Iris pigment epithelial cell (primary cell): ENCODE measurements at places on chromosomes 7 and 10.

DNA sequence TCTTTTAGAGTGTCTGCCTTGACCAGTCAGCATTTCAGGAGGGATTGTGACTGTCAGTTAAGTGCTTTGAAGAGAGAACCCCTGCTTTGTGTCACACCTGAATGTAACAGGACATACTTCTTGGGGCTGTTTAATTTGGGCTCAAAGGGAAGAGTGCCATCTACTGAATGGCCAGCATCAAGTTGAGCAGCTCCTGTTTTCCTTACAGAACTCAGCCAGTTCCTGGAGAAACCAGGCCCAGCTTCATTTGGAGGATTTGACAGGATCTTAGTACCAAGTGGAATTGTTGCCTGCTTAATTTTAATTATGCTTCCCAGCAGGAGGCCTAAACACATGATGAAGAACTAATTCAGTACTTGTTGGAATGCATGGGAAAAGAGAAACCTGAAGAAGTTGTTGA, 8.3 kb downstream of the ADD3 start:
- DNase-seq: no peak

DNA sequence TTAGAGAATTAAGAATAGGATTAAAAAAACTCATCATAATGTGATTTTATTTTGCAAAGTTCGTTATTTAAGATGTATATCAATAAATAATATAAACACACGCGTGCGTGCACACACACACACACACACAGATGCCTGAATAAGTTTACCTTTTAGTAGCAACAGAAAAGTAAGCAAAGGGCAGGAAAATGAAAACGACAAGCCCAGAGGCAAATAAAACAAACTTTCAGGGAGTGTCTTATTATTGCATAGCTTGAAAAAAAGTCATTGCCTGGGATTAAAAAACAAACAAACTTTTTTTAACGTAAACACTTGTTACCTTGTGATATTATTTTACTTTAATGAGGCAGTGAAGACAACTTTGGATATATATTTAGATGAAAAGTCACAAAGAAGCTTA, 226.4 kb downstream of the BAMBI start:
- no peak for DNase-seq

DNA sequence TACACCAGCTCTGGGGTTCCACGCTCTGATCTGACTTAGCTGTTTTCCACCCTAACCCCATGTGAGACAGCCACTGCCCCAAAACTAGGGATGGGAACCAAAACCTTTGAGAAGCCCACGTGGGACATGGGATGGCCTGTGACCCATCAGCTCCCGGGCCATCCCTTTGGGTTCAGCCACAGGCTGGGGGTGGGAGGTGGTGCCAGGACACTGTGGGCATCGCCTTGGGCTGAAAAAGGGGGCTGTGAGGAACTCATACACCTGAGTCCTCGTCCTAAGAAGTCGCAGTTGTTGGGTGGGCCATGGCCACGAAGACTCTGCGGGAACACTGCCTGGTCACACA, 379.1 kb downstream of the DNAJB6 start:
- no peak for DNase-seq

DNA sequence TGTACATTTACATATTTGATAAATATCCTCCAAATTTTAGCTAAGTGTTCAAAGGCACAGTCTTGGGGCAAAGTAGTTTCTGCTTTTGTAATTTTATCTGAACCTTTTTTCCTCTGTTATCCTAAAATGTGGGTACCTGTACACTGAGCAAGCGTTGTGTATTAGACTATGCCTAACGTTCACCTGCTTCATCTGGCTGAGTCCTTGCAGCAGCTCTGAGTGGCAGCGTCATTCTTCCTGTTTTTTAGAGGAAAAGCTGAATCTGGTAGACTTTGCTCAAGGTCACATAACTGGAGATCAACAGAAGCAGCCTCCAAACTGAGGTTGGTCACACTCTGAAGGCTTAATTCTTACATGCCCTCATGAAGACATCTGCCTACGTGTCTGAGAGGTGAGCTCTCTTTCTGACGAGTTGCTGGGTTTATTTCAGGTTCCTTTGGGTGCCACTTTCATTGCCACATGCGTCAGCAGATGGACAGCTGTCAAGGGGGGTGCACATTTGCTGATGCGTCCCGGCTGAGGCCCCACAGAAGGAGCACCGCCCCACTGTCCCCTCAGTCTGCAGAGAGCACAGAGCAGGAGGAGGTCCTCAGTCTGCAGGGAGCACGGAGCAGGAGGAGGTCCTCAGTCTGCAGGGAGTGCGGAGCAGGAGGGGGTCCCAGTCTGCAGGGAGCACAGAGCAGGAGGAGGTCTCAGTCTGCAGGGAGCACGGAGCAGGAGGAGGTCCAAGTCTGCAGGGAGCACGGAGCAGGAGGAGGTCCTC, 406.5 kb upstream of the SHH start:
- DNase-seq: no peak

DNA sequence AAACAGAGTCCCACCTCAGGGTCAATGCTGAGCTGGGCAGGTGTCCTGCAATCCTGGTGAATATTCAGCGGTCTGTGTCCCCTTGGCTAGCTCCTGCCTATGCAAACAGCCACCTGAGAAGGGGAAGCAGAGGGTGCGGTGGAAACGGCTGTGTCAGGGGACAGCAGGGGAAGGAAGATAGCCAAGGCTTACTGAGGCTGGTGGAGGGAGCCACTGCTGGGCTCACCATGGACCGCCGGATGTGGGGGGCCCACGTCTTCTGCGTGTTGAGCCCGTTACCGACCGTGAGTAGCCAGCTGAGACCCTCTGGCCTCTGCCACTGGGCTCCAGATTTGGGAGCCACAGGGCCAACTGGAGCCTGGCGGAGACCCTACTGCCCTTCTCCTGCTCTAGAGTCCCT, at the start of gene GHRHR:
GHRHR (plus strand) TSS at position 112 of the 400 bp plus-strand sequence; CDS start at position 228, 116 bp downstream.
- DNase-seq: no peak

- no peak for DNase-seq
Measured at GRCh38 chr10:129952378-129953118, 11.5 kb downstream of the EBF3 start.

DNA sequence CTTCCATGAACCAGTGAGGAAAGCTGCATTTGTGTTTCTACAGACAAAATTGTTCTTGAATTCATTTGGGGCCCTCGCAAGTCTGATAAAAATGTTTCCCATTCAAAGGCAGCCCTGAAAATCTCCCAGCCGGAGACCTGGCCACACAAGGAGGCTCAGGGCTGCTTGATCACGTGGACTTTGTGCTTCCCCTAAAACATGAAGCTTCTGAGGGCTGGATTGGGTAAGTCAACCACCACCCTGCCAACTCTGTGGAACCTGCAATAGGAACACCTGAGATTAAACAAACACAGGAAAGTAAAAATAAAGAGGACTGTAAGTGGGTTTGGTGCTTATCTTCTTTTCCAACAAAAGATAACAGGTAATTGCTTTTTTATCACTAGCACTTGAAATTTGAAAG, 133.8 kb downstream of the C10orf90 start:
- no peak for DNase-seq

DNA sequence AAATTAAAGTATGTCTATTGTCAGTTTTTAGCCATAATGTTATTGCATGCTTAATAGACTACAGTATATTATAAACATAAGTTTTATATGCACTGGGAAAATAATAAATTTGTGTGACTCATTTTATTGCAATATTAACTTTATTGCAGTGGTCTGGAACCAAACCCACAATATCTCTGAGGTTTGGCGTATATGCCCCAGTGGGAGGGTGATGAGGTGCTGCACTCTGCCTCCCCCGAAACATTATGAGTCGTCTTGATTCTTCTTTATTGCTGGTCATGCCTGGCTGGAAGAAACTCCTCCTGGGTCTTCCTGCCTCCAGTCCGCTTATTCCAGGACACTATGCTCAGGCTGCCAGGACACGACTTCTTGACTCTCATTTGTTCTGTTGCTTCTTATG, 88.4 kb downstream of the MTPN start:
- DNase-seq: no peak

DNA sequence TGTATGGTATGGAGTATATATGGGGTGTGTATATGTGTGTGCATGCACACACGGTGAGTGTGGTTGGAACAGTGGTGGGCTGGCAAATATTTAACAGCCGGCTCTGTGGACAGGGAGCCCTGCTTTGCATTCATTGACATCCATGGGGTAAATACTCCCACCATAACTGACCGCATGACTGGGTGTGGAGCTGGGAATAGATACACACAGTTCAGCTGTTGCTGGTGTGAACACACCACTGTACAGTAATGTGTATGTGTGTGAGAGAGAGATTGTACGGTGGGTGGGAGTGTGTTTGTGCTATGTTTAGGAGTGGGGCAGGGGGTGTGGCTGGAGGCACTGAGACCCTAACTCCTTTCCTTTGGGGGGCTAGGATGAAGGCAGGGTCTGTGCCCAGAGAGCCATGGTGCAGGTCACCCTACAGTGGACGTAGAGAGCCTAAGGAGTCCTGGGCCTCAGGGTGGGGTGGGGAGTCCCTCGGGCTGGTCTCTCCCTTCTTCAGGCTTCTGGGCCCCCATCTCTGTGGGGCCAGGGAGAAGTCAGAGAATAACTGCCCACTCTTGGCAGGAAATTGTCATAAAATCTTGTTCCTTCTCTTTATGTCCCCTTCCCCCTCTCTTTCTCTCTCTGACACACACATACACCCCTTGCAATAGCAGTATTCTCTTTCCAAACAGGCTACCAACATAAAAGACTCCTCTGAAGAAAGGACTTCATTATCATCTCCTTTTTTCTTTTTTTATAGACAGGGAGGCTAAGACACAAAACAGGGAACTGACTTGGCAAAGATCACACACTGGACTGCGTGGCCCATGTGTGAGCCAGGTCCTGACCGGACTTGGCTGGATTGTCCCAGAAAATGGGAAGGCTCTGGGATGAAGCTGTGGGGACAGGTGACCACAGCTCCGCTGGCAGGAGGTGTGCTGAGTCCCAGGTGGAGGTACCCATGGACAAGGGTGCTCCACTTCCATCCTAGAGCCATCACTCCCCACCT, 3.2 kb downstream of the SFRP5 start:
- no peak for DNase-seq

- DNase-seq: peak; percentile 9
Measured at GRCh38 chr7:142838461-142839213, 16.2 kb upstream of the EPHB6 start.

DNA sequence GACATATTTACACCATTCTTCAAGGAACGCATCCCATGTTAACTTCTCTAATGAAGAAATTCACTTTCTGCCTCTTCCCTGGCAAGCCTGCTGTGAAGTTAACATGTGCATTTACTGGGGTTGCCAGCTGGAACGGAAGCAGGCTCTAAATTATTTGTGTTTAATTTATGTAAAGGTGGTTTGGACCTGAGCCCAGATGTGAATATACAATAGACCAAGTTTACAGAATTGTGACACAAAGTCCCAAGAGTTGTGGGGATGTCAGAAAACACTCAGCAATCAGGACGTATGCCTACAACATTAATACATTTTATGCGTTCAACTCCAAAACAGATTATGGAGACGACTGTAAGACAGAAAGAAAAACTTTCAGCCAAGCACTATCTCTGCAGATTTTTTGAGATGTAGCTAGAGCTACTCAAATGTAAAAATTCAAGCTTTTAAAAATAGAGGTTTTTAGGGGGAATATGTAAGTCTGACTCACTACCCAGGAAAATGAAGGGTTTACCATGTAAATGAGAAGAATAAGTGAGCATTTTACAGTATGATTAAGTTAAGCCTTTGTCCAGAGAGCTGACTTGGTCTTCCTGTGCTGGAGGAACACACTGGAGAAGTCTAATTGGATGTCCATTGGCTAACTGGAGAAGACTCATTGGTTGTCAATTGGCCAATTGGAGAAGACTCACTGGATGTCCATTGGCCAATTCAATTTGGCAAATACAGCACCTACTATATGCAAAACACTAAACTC, 19.5 kb downstream of the NRP1 start:
- peak; percentile 64 for DNase-seq

DNA sequence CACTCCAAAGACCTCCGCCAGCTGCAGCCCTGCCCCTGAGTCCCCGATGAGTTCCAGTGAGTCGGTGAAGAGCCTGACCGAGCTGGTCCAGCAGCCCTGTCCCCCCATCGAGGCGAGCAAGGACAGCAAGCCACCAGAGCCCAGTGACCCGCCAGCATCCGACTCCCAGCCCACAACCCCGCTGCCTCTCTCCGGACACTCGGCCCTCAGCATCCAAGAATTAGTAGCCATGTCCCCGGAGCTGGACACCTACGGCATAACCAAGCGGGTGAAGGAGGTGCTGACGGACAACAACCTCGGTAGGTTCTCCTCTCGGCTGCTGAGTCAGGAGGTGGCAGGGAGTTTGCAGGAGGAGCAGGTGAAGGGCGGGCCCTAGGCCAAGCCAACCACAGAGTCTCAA, 59.3 kb upstream of the SH2B2 start:
- DNase-seq: no peak

- no peak for DNase-seq
Measured at GRCh38 chr10:3260066-3260834, 87.7 kb upstream of the PITRM1 start.

- peak; percentile 39 for DNase-seq
Measured at GRCh38 chr10:76086761-76087639, 655.6 kb downstream of the LRMDA start.

- DNase-seq: no peak
Measured at GRCh38 chr10:61541960-61542359, 88.8 kb upstream of the TMEM26 start.

DNA sequence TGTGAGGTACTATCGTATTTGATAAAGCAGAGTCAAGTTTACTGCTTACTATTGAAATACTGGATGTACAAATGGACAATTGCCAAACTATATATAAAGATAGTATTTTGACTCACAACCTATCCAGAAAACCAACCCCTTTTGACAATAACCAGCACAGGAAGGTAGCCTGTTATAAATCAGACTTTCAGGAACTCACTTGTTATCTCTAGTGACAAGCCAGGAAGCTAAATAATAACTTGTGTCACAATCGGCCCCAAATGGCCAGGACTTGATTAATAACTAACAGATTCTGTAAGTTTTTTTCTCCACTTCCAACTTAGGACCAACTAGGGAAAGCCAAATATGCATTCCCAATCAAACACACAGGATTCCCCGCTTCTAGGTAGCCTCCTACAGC, 38.8 kb upstream of the SLC35G1 start:
- no peak for DNase-seq

GRCh38 chr10:12500381-12501303, 151.3 kb downstream of the CAMK1D start:
- DNase-seq: peak; percentile 17

GRCh38 chr10:8163824-8164223, 109.3 kb downstream of the GATA3 start:
- DNase-seq: no peak

- DNase-seq: no peak
Measured at GRCh38 chr10:109261231-109261630, 662.1 kb downstream of the XPNPEP1 start.

- DNase-seq: no peak
Measured at GRCh38 chr7:16900209-16900768, 18.5 kb upstream of the AGR3 start.

- DNase-seq: no peak
Measured at GRCh38 chr7:39187130-39187529, 209.4 kb downstream of the POU6F2 start.

- DNase-seq: peak; percentile 19
Measured at GRCh38 chr7:135960709-135961451, 16.3 kb downstream of the MTPN start.

- DNase-seq: no peak
Measured at GRCh38 chr10:127935071-127935561, 28.2 kb downstream of the PTPRE start.

- peak; percentile 1 for DNase-seq
Measured at GRCh38 chr7:114312649-114313048, 102.0 kb upstream of the FOXP2 start.

- DNase-seq: no peak
Measured at GRCh38 chr7:52184006-52184703, 851.3 kb upstream of the POM121L12 start.

- DNase-seq: no peak
Measured at GRCh38 chr10:75294518-75294865, 58.7 kb upstream of the COMTD1 start.
